ENCODE measurements at places on chromosomes 12 and 14. TPM values are rescaled to one million over a fixed set of nuclear protein-coding genes. Genes with fewer than 3 reads are reported as not detected.

GRCh38 chr12:77089686-77090220, 24.4 kb upstream of the E2F7 start:
- no peak for DNase-seq

DNA sequence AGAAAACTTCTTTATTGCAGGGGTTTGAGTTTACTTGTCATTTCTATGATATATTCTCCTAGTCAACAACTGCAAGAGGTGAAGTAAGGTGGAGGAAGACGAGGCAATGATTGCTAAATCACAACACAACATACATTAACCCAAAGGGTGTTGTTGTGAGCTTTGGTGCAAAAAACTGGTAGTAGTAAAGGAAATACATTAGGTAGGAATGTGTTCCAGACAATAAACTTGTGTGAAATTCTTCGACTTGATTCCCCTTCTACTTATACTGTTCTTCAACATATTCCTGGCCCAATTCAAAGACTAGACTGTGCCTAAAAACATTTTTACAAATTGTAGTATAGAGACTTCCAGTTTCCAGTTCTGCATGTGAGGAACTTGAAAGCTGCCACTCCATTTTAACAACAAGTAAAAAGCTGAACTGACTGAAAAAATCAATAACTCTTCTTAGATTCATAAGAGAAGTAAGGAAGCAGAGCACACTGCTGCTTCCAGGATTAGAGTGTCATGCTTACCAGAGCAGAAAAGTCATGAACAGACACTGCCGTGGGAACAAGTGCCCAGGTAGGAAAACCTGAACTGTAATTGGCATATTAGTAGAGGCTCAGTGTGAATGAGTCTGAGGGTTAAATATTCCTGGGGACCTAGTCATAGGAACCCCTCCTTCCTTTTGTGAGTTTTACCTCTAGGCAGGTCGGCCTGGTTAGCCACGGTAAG, 22.2 kb downstream of the COX8C start:
- no peak for DNase-seq

DNA sequence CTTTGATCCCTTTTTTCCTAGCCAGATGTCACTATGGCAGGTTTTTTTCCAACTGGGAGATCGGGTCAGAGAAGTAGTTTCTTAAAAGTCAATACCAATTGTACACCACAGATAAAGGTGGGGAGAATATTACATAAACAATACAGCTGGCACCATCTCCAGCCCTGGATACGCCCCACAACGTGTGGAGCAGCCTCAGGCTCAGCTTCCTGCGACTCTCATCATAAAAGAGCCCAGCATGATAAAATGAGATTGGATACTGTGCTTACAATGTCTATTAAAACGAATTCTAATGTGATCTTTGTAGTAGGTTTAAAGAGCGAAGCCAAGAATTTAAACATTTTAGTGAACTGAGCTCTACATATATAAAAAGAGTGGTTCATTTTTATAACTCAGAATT, 21.5 kb downstream of the EFCAB11 start:
- no peak for DNase-seq

DNA sequence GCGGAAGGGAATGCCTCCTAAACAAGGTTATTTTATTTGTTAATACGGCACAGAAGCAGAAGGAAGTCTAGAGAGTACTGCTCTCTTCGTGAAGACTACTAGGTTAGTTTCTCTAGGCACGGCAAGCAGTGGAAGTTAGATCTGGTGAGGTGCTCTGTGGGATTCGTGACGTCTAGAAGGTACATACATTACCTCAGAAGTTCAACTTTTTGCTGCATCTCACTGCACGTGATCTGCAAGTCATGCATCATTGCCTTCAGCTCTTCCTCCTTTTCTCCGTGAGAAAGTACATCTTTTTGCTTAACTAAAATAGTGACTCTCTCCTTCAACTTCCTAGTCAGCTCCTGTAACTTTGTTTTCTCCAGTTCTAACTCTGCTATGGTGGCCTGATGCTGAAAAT, 74.7 kb downstream of the NIN start:
- DNase-seq, result no peak

- DNase-seq, result peak; percentile 38
Measured at GRCh38 chr14:77031759-77032490, 3.4 kb upstream of the IRF2BPL start.

DNA sequence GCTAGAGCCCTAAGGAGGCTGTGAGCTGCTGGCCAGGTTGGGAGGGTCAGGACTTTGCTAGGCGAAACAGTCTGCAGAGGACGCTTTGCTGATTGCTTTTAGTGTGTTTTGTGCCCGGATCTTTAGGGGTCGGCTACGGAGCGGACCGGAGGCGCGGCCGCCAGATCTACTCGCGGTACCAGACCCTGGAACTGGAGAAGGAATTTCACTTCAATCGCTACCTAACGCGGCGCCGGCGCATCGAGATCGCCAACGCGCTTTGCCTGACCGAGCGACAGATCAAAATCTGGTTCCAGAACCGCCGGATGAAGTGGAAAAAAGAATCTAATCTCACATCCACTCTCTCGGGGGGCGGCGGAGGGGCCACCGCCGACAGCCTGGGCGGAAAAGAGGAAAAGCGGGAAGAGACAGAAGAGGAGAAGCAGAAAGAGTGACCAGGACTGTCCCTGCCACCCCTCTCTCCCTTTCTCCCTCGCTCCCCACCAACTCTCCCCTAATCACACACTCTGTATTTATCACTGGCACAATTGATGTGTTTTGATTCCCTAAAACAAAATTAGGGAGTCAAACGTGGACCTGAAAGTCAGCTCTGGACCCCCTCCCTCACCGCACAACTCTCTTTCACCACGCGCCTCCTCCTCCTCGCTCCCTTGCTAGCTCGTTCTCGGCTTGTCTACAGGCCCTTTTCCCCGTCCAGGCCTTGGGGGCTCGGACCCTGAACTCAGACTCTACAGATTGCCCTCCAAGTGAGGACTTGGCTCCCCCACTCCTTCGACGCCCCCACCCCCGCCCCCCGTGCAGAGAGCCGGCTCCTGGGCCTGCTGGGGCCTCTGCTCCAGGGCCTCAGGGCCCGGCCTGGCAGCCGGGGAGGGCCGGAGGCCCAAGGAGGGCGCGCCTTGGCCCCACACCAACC, 1.5 kb downstream of the HOXC6 start:
- DNase-seq, result peak; percentile 77

Gene GPR137C
- total RNA-seq, result 2.3 TPM

- no peak for DNase-seq
Measured at GRCh38 chr12:95116773-95117172, 43.4 kb upstream of the NR2C1 start.
